Skin of body (tissue), 3 donors: ENCODE measurements at places on chromosomes 16 and 17. TPM values are rescaled to one million over a fixed set of nuclear protein-coding genes. Genes with fewer than 3 reads are reported as not detected.
A peak's percentile ranks its signal among the peaks of the same experiment; 100 is the strongest.

DNA sequence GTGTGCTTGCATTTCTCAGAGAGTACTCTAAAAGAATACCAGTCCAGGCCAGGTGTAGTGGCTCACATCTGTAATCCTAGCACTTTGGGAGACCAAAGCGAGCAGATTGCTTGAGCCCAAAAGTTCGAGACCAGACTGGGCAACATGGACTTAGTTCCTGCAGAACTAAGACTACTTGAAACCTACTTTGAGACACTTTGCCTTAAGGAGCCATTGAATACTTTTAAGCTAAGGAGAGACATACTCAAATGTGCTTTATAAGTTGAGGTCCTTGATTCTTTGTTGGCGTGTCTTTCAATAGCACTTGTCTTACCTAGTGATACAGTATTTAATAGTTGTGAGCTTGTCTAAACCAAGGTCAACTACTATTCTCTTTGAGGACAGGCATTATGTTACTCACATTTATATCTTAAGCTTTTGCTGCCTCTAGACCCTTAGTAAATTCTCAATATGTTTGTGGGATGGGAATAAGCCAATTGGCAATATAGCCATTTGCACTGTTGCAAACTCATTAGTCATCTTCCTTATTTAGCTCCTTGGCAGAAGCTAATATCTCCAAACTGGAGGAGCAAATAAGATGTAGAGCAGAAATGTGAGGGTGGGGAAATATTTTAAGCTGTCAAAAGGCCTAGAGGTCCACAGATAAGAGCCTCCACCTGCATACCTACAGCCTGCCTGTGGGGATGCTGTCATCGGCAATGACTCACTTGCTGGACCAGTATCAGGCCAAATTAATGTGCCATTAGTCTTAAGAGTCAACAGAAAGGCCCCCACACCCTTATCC, 16.3 kb downstream of the SCPEP1 start:
- no peak for DNase-seq

- no peak for DNase-seq
Measured at GRCh38 chr17:65987988-65988387, 203.9 kb downstream of the CEP112 start.

GRCh38 chr16:12258861-12259645, 282.5 kb downstream of the SNX29 start:
- no peak for DNase-seq

- DNase-seq = no peak
Measured at GRCh38 chr16:50284131-50284911, 18.0 kb downstream of the ADCY7 start.

DNA sequence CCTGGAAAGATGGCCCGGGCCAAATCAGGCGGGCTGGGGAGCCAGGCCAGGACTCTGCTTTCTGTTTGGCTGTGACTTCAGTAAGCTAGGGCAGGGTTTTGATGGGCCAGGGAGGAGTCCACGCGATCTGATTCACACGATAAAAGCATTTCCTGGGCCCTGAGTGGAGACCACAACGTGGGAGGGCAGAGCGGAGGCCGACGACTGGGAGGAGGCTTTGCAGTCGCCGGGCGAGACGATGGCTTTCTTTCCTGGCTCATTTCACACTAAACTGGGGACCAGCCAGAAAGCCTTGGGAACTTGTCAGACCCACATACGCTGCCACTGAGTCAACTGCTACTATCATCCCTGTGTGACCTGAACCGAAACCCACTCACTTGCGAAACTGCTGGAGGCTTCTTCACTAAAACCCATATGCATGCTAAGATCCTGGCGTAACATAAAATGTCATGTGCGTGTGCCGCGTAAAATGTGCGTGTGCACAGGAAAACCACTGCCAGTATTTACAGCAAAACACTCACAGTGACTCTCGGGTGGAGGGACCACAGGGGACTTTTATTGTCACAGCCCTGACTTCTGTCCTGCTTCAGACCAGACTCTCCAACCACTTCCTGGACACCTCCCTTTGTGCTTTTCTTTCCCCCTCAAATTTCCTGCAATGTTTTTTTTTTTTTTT, 14.2 kb upstream of the RHBDF2 start:
- DNase-seq = peak; percentile 42

SP2 gene
- 2.1 TPM for total RNA-seq
